ENCODE measurements at places on chromosomes 13 and 19. TPM values are rescaled to one million over a fixed set of nuclear protein-coding genes. Genes with fewer than 3 reads are reported as not detected.

SOX1 gene
- total RNA-seq: not detected

PABPC3 gene
- 0.14 TPM for total RNA-seq

RGL3 gene
- not detected for total RNA-seq

TUBA3C gene
- not detected for total RNA-seq

RASA3 gene
- total RNA-seq: 9.2 TPM

DMKN gene
- 264 TPM for total RNA-seq

CEACAM3 gene
- total RNA-seq: not detected

FSD1 gene
- total RNA-seq: 8.6 TPM

SYNGR4 gene
- total RNA-seq: not detected

LYL1 gene
- total RNA-seq: 2.1 TPM

FGF22 gene
- total RNA-seq: not detected

CLC gene
- total RNA-seq: not detected

HNRNPA1L2 gene
- 7.3 TPM for total RNA-seq

URAD gene
- total RNA-seq: not detected

EPS8L1 gene
- 16.6 TPM for total RNA-seq

SLC17A7 gene
- not detected for total RNA-seq

OR7A5 gene
- total RNA-seq: not detected

Data from foreskin keratinocyte (primary cell).